ENCODE measurements at places on chromosomes 2 and 18.

DNA sequence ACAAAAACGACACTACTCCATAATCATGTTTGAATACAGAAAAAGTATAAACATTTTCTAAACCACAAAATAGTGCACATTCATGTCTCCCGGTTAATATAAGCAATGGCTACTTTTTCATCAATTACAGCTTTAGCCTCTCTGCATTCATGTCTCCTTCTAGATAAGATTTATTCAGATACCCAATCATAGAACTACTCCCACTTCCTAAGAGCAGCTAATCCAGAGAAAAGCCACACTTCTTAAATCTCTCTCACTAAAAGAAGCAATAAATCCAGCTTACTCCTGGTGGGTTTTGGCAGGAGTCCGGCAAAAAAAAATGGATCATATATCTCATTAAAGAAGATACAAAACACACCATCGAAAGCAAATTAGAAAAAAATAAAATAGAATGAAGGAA is 20.1 kb downstream of the DSEL start:
- DNase-seq, result no peak

- DNase-seq, result no peak
These were observed 19.4 kb upstream of the TMX3 start for GRCh38 chr18:68734308-68734707.

DNA sequence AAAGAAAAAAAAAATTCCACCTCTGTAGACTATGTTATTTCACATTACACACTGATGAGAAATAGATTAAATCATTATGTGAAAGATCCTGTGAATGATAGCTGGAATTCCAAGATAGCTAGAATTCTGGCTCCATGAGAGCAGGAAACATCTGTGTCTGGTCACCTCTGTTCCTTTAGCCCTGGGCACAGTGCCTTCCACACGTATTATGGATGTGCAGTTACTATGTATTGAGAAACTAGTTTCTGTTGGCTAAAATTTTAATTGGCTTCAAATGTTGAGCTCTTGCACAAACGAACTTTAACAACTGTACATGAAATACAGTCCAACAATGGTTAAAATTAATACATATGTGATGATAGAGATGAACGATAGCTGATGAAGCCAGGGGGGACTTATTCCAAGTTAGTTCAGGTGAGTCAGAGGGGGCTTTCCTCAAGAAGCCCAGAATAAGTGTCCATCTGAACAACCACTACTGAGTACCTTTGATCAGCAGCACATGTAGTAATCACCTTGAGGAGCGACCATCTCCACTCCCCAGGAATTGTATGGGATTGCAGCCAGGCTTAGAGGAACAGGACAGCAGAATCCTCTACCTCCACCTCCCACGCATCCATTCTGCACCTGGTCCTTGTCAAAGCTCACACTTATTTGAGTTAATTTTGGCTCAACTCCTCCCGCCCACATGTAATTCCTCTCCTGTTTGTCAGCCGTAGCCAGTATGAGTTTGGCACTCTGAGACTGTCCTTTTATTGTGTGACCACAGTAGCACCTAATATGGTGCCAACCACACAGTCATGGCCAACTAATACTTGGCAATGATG is 68.6 kb downstream of the NABP1 start:
- DNase-seq, result no peak

DNA sequence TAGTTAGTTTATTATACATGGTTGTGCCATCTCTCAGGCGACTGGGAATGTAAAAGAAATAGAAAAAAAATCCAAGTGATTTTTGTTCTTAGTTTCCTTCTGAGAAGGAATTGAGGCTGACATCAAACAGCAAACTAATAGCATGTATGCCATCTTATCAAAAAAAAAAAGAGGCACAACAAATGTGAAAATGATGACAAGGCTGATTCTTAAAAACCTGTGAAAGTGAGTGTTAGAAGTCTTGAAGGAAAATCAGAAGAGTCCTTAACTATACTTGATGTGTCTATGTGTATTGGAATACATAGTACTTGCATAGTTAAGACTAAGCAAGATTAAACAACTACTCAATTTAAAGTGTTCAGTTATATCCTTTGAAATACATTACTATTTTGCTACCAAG is 161.0 kb downstream of the CCDC85A start:
- no peak for DNase-seq

DNA sequence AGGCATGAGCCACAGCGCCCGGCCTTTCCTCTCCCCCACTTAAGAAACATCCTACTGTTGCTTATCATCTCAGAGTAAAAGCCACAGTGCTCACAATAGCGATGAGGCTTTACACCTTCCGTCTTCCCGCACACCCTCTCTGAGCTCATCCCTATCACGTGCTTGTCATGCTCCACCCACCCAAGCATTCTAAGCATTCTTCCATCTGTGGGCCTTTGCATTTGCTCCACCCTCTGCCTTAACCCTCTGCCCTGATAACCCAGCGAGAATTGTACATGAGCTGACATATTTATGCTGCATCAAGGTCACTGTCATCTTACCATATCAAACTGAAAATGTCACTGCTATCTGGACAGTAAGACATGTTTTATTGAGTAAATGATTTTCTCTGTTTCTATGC is 22.6 kb downstream of the FOXI3 start:
- no peak for DNase-seq
